ENCODE measurements at places on chromosomes 2 and 18.

GRCh38 chr2:85237849-85238565 lies 89.8 kb downstream of the TGOLN2 start:
- DNase-seq: no peak

- DNase-seq: no peak
These were observed 11.0 kb downstream of the TBR1 start for GRCh38 chr2:161426922-161427663.

DNA sequence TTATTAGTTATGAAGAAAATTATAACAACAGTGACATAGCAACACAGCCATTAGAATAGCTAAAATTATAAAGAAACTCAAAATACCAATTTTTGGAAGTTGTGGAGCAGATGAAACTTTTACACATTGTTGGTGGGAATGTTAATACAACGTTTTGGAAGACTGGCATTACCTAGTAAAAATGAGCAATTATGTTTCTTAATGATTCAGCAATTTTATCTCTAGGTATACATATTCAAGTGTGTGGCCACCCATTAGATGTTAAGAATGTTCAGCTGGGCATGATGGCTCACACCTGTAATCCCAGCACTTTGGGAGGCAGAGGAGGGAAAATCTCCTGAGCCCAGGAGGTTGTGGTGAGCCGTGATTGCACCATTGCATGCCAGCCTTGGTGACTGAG lies 78.8 kb downstream of the INSIG2 start:
- no peak for DNase-seq

GRCh38 chr2:215671691-215672090 lies 235.8 kb upstream of the FN1 start:
- DNase-seq: no peak

GRCh38 chr2:37857575-37858399 lies 67.3 kb upstream of the RMDN2 start:
- no peak for DNase-seq

- no peak for DNase-seq
These were observed 269.0 kb downstream of the DCDC2C start for GRCh38 chr2:3972377-3972776.

- no peak for DNase-seq
These were observed 50.2 kb downstream of the CENPO start for GRCh38 chr2:24843330-24843860.

- DNase-seq: no peak
These were observed 394.1 kb upstream of the ATP5MC3 start for GRCh38 chr2:175575346-175576258.
